ENCODE measurements at places on chromosomes 7 and 10.

DNA sequence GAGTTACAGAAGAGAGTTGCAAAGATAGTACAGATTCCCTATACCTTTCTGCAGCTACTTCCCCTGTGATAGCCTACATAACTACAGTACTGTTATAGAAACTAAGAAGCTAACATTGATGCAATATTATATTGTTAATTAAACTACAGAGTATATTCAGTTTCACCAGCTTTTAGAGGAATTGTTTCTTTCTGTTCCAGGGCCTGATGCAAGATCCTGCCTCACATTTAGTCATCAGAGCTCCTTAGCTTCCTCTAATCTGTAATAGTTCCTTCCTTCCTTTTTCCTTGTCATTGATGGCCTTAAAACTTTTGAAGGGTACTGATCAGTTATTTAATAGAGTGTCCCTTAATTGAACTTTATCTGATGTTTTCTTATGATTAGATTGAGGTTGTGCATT lies 56.8 kb downstream of the SDHAF3 start:
- no peak for DNase-seq

DNA sequence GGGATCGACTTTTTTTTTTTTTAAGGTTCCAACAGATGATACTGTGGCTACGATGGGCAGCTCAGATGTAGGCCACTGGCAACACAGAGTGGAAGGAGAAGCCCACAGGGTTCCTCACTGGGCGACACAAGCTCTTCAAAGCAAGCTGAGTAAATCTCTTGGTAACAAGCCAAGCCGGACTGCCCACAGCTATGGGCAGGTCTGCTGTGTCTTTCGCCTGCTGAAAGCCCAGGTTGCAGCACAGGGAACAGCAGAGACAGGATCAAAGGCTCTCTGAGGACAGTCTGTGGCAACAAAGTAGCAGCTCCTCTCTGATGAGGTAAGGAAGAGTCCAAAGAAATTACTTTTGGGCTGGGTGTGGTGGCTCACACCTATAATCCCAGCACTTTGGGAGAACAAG lies 83.6 kb downstream of the KCNMA1 start:
- DNase-seq, result no peak

DNA sequence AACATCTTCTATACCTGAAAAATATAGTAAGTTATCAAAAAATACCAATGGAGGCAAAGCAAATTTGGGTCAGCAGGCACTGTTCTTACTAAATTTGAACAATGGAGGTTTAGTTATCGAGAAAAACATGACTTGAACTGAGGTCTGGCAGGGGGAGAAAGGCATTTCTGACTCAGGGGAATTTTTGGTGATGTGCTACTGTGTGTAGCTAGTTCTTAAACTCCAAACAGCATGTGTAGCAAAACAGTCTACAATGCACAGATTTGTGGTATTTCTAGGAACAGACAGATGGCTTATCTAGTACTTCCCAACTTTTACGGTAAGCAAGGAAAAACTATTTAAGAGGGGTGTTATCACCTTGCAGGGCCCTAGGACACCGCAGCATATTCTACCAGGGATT lies 311.6 kb upstream of the LRRN3 start:
- DNase-seq, result no peak

DNA sequence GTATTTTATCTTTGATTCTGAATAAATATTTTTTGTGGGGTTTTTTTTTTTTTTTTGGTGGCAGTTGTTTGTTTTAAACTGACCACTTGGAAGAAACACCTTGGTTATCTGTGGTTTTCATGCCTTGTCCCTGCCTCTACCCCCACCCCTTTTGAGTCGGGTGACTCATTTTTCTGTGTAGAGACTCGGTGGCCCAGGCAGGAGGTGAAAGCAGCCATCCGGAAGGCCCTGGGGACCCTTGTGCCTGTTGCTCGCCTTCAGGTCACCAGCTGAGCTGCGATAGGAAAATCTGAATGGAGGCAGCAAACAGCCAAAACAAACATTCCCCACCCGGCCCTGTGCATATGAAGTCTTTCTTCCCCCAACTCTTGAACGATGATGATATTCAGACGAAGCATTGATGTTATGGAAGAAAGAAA lies 22.8 kb downstream of the CYP17A1 start:
- no peak for DNase-seq

GRCh38 chr10:123614888-123615287 lies 51.3 kb upstream of the GPR26 start:
- peak; percentile 78 for DNase-seq

GRCh38 chr7:16027396-16027795 lies 340.9 kb upstream of the MEOX2 start:
- no peak for DNase-seq

DNA sequence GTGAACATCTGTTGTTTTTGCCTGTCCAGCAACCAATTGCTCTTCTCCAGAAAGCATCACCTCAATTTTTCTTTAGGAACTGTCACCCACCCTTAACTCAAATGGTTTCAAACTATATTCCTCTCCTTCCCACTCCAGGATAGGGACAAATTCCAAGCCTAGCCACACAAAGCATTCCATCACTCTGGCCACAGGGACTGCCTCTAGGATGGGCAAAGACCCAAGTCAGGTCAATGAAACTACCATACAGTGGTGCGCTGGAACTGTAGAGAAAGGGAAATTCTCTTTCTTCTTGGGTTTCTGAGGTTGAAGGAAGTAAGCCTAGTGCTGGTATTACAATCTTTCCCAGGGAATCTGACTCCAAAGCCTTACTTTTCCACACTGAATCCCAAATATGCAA lies 3.6 kb downstream of the MICU1 start:
- no peak for DNase-seq

- no peak for DNase-seq
Measured at GRCh38 chr10:115895166-115895565, 377.8 kb downstream of the GFRA1 start.
